CD4-positive, alpha-beta T cell treated with Interleukin-2 at 100 ng/mL for 4 hours (primary cell): ENCODE measurements at places on chromosomes 7 and 10.

DNA sequence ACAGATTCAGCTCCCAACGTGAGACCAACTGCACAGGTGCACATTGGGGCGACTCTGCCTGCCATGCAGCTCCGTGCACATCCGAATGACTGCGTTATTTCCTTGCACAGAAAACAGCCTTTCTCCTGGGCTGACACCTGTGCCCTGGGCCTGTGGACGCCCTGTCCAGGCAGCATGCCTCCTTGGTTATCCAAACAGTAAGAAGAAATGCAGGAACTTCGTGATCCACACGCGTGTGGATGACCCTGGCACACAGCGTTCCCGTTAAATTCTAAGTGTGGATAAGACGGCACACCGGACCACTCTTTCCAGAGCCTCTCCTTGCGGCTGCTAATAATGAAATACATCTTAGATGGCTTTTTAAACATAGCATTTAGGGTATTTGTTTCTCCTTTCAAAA lies 39.6 kb downstream of the NKX6-2 start:
- DNase-seq: no peak

- DNase-seq: no peak
Measured at GRCh38 chr10:132383751-132384196, 13.2 kb upstream of the PWWP2B start.

GRCh38 chr7:37027557-37028341 lies 303.5 kb upstream of the AOAH start:
- no peak for DNase-seq

- DNase-seq: no peak
Measured at GRCh38 chr7:151178831-151179230, 8.2 kb downstream of the ASB10 start.

GRCh38 chr10:22491480-22491879 lies 146.2 kb downstream of the SPAG6 start:
- no peak for DNase-seq

DNA sequence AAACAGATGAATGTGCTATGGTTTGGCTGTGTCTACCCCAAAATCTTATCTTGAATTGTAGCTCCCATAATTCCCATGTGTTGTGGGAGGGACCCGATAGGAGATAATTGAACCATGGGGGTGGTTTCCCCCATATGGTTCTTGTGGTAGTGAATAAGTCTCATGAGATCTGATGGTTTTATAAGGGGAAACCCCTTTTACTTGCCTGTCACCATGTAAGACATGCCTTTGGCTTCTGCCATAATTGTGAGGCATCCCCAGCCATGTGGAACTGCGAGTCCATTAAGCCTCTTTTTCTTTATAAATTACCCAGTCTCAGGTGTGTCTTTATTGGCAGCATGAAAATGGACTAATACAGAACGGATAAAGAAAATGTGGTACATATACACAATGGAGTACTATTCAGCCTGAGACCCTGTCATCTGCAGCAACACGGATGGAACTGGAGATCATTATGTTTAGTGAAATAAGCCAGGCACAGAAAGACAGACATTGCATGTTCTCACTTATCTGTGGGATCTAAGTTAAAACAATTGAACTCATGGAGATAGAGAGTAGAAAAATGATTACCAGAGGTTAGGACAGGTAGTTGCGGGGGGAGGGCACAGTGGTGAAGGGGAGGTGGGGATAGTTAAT lies 587.6 kb upstream of the NRP1 start:
- no peak for DNase-seq

GRCh38 chr7:35593899-35594298 lies 101.0 kb downstream of the HERPUD2 start:
- no peak for DNase-seq

DNA sequence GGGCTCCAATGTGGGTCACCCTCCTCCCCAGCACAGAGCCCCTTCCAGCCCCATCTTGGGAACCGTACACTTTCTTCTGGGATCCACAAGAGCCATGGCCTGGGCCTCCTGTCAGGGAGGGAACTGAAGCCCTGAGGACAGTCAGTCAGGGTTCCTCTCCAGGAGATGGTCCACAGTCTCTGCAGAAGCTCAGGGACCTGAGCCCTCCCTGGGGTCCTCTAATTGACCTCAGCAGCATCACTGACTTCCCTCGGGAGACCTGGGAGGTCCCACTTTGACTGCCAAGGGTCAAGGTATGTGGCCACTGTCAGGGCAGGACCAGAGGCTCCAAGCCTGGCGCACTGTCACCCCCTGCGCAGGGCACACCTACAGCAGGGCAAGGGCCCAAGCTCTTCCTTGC lies 32.3 kb downstream of the NOD1 start:
- no peak for DNase-seq

- no peak for DNase-seq
Measured at GRCh38 chr10:101818872-101819633, 809 bp upstream of the OGA start.

DNA sequence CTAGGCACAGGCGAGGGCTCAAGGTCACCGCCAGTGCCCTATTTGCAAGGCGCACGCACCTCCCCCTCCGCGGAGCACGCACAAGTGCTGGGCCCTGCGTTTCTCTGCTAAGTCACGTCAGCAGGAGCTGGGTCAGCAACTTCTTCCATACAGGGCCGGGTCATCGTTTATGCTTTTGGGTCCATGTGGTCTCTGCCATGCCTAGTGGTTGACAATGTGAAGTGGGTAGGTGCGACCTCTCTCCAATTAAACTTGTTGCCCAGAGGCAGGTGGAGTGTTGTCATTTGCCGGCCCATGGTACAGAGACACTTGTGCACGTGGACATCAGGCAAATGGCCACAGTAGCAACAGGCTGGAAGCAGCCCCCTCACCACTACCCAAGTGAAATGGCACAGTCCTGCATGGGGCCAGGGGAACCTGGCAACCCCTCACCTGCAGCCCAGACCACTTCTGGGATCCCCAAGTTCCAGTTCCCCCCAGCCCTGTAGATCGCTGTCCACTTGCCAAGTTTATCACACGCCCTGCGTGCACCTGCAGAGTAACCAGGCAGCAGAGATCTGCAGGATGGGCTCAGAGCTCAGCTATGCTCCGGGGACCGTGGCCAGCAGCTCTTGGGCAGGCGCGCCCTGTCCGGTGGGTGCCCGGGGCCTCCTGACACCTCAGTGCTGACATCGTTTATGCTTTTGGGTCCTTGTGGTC lies 86.1 kb upstream of the PPP2R2D start:
- no peak for DNase-seq

GRCh38 chr7:66896441-66896840 lies 24.6 kb upstream of the TMEM248 start:
- DNase-seq: no peak

DNA sequence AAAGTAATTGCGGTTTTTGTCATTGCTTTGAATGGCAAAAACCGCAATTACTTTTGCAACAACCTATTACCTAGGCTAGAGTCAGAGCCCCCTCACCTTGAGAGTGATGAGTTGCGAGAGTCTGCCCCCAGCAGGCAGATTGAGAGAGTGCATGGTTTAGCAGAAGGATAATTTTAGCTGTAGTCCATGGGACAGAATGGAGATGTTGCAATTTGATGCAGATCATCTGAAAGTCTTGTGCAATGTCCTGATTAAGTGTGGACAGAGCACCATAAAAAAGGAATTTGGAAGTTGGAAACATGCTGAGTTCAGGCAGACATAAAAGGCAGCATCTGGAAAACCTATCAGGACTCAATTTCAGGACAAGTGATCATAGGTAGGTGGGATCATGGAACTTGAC lies 48.7 kb downstream of the GPR141 start:
- peak; percentile 35 for DNase-seq

DNA sequence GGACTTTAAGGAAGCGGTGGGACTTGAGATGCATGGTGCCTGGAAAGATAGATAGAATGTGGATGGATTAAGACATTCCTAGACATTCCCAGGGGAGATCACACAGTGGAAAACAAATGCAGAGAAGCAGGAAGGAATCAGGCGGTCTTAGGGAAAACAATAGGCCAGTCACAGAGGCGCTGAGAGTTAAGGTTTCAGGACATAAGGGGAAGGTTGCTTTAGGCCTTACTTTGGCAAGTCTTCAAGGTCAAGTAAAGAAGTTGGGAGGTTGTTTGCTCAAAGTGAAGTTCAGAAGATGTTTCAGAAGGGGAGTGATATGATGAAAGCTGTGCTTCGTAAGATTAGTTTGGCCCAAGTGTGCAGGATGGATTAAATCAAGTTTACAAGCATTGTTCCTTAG lies 109.4 kb downstream of the SUGCT start:
- DNase-seq: no peak

- DNase-seq: no peak
Measured at GRCh38 chr7:37109016-37109683, 339.5 kb downstream of the ELMO1 start.

GRCh38 chr10:9792181-9792580 lies 1225.5 kb upstream of the CELF2 start:
- no peak for DNase-seq

DNA sequence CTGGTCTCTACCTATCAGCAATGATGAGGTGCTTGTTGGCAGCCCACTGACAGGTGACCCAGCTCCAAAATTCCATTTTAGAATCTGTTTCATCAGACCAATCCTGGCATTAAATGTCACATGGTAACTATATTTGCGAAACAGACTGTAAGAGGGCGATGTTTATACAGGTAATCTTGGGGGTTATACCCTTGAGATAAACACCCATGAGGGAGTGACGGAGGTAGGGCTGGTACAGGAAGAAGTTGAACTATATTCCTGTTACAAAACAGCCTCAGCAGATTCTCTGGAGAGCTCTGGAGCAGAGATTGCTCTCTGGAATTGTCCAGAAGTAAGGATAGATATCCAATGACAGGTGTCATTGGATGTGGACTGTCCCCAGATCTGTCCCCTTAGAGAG lies 444.8 kb upstream of the DPP6 start:
- DNase-seq: no peak

DNA sequence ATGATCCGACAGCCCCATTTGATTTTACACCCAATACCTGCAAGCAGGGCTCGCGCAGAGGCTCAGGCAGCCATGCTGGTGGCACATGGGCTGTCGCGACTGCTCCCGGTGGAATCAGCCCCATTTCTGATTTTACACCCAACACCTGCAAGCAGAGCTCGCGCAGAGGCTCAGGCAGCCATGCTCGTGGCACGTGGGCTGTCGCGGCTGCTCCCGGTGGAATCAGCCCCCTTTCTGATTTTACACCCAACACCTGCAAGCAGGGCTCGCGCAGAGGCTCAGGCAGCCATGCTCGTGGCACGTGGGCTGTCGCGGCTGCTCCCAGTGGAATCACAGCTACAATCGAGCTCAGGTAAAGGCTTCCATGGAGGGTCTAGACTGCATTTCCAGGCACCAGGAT lies 244.1 kb downstream of the PTPRN2 start:
- no peak for DNase-seq

- DNase-seq: no peak
Measured at GRCh38 chr7:181738-182137, 10.6 kb upstream of the FAM20C start.

DNA sequence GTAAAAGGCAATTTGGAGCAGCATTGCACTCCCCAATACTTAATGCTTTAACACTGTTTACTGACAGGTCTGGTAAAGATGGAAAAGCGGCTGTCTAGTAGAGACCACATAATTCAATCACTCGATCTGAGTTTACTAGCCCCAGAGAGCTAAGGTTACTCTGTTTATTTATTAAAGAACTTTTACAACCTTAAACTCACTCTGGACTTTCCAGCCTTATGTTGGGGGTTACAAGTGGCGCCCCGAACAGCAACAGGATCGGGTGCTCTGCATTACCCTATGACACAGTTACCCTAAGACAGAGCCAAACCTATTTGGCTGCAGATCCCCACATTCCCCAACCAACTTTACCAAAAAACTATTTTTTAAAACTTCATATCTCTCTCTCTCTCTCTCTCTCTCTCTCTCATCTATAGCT lies 43.9 kb downstream of the MRPS24 start:
- DNase-seq: no peak

GRCh38 chr10:92894081-92894655 lies 45.8 kb downstream of the EXOC6 start:
- DNase-seq: no peak

- no peak for DNase-seq
Measured at GRCh38 chr10:15385552-15386455, 14.7 kb upstream of the FAM171A1 start.

DNA sequence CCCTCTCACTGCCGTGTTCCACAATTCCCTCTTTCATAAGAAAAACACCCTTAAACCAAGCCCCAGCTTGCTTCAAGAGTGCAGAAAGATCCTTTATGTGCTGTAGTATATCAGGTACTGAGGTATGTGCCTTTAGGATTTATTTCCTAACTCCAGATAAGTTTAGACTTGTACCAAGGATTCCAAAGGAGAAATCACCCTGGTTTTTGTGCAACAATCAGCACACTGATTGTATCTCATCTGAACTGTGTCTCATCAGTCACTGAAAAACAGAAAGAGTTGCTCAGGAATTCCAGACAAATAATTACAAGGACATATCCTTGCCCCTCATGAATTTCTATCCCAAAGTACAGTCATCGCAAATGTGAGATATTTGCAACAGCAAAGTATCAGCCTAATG lies 77.2 kb upstream of the PTPRZ1 start:
- DNase-seq: no peak

DNA sequence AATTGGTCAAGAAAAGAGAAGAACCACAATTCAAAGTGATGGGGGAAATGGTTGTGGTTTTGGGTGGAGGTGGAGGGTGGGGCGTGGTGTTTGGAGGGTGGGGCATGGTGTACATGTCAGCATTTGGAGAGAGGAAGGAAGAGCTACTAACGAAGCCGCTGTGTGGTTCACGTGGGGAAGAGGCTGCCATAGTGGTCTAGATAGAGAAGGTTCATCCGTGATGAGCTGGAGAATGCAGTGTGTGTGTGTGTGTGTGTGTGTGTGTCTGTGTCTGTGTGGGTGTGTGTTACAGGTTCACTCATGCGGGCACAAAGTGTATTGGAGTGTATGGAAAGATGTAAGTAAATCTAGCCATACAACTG lies 6.1 kb upstream of the VCL start:
- peak; percentile 88 for DNase-seq

GRCh38 chr10:131978851-131979250 lies 2.9 kb downstream of the BNIP3 start:
- no peak for DNase-seq

DNA sequence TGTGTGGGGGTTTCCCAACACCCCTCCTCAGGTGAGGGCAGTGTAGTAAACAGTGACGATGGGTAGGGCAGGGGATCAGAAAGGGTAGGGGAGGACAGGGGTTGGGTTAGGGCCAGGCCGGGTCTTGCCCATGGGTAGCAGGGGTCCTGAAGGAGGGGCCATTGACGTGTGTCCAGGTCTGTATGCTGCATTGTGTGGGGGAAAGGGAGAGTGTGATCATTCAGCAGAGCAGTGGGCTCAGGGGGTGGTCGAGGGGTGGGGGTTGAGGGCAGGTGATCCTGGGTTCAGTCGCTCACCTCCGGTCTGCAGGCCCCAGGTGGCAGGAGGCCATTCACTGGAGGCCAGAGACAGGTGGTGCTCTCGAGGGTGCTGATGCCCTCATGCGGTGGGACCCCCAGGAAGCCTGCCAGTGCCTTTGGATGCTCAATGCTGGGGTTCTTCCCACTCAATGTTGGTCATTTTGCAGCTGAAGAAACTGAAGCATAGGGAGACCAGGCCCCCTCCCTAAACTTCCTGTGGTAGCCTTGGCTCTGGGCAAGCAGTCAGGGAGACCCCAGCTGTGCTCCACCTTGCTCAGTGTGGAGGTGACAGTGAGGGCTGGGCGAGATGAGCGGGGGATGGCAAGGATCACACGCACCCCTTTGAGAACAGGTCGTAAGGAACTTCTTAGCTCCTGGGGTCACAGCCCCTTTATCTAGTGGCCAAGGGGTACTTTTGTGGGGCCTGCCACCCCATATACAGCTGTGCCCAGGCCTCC lies 48.8 kb upstream of the CAMK2B start:
- DNase-seq: no peak

GRCh38 chr7:128867241-128867640 lies 4.6 kb downstream of the ATP6V1F start:
- DNase-seq: no peak

- DNase-seq: no peak
Measured at GRCh38 chr7:33534833-33535232, 370.5 kb upstream of the BMPER start.

- DNase-seq: no peak
Measured at GRCh38 chr10:132643709-132644526, 106.3 kb downstream of the INPP5A start.
